NCI-H1417 treated with DMSO at 0.1 percent for 48 hours (cell line): ENCODE measurements at places on chromosomes 2 and 18.

DNA sequence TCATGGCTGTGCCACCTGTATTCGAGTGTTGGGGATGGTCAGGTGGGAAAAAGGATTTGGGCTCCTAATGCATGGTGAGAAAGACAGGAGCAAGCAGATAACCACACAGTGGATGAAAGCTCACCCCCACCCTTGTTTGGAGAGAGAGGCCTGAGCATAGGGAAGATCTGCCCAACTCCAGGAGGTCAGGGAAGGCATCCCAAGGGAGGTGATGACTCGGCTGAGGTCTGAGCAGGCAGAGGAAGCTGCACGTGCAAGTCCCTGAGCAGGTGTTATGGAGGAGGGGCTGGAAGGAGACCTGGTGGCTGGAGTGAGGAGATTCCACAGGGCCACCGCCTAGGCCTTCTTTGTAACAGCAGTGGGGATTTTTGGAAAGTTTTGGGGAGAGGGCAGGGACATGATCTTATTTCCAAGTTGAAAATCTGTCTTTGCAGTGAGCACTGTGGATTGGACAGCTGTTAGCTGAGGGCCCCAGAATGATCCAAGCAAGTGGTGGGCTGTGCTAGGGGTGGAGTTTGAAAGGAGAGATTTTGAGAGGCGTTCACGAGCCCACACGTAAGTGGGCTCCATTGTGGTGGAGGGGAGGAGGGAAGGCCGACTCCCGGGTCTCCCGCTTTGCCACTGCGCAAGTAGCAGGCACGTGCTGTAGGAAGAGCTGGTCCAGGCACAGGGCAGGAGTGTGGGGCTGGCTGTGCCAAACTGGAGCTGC lies 228.5 kb downstream of the GLI2 start:
- DNase-seq, result no peak

DNA sequence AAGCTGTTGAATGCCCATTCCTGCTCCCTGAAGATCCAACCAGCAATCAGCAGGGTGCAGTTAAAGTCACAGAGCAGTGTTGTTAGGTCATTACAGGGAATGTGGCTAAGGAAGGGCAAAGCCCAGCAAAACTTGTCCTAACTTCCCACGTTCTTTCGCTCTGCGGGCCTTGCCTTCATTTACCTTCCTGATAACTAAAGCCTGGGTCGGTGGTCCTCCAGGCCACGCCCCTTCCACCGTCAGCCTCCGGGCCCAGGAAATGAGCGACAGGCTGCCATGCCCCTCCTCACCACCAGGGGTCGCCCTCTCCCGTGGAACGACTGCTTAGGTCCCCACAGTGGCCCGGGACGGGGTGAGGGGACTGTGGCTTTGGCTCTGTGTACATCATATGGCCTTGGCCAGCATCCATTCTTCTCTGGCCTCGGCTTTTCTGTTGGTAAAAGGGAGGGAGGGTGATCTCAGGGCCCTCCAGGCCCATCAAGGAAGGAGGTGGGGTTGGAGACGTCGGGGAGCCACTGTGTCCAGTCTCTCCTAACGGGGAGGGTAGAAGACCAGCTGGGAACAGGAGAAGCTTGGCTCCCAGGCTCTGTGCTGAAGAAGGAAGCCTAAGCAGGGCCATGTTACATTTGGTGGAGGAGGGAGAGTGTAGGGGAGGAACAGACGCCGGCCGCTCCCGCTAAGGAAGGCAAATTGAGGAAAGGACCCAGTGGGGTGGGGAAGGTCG lies 2.2 kb downstream of the SH2D6 start:
- DNase-seq, result no peak

DNA sequence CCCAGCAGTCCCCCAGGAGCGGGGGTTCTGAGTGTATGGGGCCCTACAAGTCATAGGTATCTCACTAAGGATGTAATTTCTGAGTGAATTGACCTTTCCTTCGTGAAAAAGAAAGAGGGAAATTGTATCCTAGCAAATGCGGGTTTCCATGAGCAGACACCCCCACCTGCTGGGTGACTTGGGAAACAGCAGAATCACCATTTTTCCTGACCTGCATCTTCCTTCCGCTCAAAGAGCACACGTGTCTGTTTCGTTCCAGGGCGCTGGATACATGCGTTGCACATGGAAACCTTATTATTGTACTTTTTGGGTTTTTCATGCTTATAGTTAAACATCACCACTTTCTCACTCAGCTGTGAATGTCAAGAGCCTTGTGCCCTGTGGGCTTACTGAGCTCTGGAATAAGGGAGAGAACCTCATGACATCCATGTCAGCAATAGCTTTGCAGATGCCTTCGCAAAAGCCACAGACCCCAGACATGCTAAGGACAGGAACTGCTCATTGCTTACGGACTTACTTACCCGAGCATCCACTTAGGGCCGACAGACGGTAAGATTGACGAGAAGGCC lies 132.8 kb downstream of the TPO start:
- no peak for DNase-seq

GRCh38 chr2:46983065-46983801 lies 67.6 kb upstream of the MCFD2 start:
- no peak for DNase-seq

GRCh38 chr2:95042472-95043271 lies 17.2 kb downstream of the MAL start:
- peak; percentile 35 for DNase-seq

- no peak for DNase-seq
Observed at GRCh38 chr2:74747411-74748080, 86.4 kb upstream of the HK2 start.

GRCh38 chr2:191038241-191038725 lies 24.3 kb upstream of the STAT1 start:
- DNase-seq, result no peak

DNA sequence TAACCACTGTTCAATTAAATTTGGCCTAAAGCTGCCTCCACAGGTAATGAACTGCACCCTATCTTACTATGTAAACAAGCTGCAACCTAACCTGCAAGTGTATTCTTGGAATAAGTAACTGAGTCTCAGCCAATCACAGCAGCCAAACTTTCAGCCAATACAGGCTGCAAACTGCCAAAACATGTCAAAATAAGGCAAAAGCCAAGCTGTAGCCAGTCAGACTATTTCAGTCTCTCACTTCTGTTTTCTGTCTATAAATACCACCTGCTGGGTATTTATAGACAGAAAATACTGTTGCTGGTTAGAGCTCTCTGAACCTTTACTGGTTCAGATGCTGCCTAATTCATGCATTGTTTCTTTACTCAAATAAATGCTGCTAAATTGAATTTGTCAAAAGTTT lies 14.3 kb downstream of the C2orf76 start:
- no peak for DNase-seq

GRCh38 chr2:20561637-20562454 lies 89.1 kb downstream of the HS1BP3 start:
- DNase-seq, result no peak

DNA sequence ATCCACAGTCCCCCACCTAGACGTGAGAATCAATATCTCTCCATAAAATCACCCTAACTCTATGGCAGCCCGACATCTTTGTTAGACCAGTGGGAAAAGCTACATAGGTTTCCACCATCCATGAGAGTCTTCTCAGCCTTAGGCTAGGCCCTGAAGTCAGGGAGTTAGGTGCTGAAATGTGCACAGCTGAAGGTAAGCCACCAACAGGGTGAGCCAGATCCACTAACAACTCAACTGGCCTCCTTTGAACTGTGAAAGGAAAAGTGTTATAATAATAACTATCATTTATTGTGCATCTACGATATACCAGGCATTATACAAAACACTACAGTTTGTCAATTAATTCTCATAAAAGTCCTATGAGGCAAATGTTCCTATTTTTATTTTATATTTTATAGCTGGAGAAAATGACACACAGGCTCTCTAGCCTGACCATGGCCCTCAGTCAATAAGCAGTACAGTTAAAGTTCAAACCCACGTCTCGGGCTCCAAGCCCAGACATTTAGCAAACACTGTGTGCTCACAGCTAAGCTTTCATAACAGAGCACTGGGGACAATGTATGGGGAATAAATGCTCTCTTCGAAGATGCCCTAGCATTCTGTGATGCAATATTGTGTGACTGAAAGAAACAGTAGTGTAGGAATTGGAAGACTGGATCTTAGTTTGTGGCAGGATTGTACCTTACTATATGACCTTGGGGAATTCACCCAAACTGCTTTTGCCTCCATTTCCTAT lies 11.2 kb upstream of the CYP27C1 start:
- no peak for DNase-seq

DNA sequence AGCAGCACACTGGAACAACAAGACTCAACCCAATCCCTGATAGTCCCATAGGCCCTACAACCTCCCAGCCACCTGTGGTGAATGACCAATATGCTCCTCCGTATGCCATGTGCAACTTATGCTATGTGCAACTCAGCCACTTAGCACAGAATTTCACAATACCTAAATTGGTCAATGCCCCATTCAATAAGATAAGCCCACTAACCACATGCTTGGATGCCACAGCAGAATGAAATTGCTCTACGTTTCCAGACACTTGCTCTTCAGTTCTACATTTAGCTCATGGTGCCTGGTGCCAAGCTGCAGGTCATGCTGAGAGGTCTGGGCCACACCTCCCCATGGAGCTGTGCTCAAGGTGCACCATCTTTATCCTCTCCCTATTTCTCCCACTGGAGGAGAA lies 159.8 kb downstream of the EN1 start:
- DNase-seq, result no peak

- no peak for DNase-seq
Observed at GRCh38 chr2:26139269-26140183, 33.4 kb upstream of the GAREM2 start.

DNA sequence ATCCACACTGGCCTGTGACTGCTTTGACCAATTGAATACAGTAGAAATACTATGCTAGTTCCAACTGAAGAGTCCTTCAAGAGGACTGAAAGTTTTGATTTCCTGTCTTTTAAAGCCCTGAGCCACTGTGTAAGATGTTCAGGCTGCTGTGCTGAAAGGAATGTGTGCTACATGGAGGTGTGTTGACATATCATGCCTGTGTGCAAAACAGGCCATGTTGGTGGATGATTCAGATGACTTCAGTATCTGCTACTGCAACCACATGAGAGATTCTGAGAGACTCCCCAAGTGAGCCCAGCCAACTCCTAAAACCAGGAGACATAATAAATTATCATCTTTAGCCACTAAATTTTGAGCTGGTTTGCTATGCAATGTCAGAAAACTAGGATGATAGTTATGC lies 662.9 kb downstream of the ZEB2 start:
- no peak for DNase-seq

DNA sequence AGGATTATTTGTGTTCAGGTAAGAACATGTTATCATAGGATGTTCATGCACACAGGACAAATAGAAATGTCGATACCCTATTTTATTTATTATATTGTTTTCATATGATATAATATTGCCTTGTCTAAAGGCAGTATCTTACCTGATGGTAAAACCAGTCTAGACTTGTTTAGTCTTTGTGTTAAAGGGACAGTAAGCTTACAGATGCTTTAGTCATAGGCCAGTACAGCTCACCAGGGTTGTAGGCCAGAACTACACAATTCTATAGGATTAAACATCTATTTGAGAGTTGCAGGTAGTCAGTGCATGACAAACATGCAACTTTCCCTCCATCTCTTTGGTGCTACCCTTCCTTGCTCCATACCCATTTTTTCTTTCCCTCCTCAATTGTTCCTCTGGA lies 158.5 kb downstream of the GALNT3 start:
- no peak for DNase-seq

GRCh38 chr2:223169830-223170605 lies 118.0 kb downstream of the KCNE4 start:
- DNase-seq, result no peak

DNA sequence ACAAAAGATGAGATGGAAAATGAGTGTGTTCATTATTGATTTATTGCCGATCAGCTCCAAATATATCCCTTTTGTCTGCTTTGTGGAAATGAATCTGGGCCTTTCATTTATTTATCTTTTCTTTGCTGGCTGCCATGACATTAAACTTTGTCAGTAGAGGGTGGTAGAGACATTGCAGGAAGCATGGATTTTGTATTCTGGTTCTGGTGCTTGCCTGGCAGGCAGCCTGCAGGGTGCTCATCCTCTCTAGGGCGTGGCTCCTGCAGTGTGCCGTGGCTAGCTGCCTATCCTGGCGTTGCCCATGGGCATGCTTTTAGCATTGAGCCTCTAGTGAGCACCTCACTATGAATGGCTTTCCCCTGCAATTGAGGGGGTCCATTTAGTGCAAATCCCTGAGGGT lies 593.1 kb downstream of the RNF144A start:
- no peak for DNase-seq

DNA sequence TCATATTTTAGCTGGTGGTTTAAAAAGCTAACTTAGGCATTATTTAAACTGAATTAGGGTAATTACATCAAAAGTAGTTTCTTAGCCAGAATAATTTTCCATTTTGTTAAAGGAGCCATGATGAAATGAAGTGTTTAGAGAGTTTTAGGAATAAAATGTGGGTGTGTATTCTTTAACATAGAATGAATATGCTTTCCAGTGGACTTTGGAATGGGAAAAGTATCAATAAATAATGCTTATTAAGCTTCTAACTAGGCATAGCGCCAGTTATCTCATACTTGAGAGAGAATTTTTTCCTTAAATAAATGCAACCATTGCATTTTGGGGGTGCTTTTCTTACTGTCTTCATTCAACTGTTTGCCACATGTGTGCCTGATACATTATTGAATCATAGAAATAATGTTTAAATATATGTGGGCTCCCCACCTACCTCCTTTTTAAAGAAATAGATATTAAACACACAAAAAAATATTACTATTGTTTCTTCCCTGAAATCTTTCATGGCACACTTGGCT lies 90.4 kb downstream of the CAMKMT start:
- no peak for DNase-seq

DNA sequence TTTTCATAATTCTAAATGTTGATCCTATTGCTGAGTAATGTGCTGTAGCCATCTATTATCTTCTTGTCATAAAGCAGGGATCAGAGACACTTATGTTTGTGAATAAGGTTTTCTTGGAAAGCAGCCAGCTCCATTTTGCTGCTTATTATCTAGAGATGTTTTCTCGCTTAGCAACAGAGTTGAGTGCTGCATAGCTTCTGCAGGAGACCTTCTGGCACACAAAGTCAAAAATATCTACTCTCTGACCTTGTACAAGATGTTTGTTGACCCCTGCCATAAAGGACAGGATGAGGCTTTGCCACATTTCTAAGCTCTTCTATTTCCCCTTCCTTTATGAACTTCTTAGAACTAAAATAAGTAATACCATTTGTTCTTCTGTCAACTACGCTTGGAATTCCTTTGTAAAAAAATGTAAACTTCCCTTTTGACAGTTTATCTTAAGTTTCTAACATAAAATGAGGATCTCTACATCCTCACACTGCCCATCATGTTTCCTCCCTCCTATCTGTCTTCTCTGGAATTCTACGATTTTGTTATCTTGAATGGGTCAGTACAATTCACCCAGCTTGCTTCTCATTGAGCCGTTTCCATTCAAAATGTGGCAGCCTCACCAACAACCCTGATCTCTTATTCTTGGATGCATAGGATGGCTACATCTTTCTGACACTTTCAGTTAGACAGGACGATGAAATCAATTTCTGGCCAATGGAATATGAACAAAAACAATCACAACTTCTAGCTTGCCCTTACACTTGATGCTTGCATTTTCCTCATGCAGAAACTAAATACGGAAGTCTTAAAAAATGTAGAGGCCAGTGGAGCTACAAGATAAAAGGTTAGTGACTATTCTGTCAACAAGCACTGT lies 1377.0 kb downstream of the SUCLG1 start:
- DNase-seq, result peak; percentile 51
